NCI-H2171 treated with DMSO at 0.1 percent for 48 hours (cell line): ENCODE measurements at places on chromosomes 1 and 21.

GRCh38 chr1:22773981-22774832 lies 63.6 kb downstream of the EPHB2 start:
- DNase-seq = no peak

GRCh38 chr1:15282810-15283474 lies 35.9 kb downstream of the FHAD1 start:
- DNase-seq = peak; percentile 59

DNA sequence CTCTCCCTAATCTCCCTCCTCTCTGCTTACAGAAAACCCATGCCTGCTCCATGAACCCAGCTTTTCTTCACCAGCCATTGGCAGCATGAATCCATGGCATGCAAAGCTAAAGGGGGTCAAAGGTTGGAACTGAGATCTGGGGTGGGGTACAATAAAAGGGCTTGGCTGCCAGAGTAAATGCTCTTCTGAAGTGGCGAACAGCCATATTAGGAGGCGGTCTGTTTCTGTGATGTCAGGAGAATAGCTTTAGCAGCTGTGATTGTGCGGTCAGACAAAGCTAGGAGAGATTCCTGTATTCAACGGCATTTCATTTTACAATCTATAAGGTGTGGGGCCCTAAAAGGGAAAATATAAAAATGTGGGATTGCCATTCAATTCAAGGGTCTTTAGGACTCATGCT lies 71.7 kb upstream of the TMPRSS2 start:
- DNase-seq = no peak

DNA sequence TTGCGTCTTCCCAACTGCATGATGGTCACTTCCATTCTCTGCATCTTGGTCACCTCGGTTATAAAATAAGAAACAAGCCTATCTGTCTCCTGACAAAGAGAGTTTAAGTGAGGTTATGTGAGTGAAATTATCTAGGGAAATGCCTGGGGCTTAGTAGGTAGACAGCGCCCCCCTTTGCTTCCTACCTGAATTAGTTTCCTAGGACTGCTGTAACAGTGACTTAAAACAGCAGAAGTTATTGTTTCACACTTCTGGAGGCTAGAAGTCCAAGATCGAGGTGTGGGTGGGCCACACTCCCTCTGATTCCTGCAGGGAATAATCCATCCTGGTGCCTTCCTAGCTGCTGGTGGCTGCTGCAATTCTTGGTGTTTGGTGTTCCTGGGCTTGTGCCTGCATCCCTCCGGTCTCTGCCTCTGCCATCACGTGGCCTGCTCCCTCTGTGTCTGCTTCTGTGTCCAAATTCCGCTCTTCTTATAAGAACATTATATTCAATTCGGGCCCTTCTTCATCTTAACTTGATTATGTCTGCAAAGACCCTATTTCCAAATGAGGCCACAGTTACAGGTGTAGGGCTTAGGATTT lies 92.6 kb downstream of the IGSF21 start:
- no peak for DNase-seq
